NCI-H510A treated with DMSO at 0.1 percent for 48 hours (cell line): ENCODE measurements at places on chromosomes 4 and X.
A peak's percentile ranks its signal among the peaks of the same experiment; 100 is the strongest.

DNA sequence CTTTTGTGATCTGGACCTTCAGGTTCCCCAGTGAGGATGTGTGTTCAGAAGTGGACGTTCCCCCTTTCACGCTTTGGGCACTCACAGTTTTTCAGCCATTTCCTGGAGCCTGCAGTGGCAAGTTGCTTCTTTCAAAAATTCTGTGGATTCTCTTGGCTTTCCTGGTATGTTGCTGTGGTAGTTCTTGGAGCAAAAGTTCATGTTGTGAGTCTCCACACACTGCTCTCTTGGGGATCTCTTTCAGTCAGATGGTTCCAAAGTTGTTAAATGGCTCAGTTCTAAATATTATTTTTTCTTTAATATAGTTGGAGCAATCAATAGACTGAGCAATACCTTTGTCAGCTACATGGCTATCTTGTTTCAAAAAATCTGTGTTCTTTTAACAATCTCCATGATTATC is 28.5 kb upstream of the BANK1 start:
- no peak for DNase-seq

- no peak for DNase-seq
Measured at GRCh38 chr4:119657111-119657611, 28.6 kb upstream of the PDE5A start.

GRCh38 chr4:117249333-117249732 is 164.0 kb upstream of the TRAM1L1 start:
- no peak for DNase-seq

- no peak for DNase-seq
Measured at GRCh38 chr4:52950226-52950625, 88.1 kb downstream of the RASL11B start.

GRCh38 chrX:75229774-75230173 is 44.1 kb upstream of the UPRT start:
- no peak for DNase-seq

GRCh38 chr4:5758741-5759140 is 47.7 kb downstream of the EVC start:
- DNase-seq, result no peak

- peak; percentile 75 for DNase-seq
Measured at GRCh38 chr4:76969495-76969894, 19.9 kb downstream of the SEPTIN11 start.

DNA sequence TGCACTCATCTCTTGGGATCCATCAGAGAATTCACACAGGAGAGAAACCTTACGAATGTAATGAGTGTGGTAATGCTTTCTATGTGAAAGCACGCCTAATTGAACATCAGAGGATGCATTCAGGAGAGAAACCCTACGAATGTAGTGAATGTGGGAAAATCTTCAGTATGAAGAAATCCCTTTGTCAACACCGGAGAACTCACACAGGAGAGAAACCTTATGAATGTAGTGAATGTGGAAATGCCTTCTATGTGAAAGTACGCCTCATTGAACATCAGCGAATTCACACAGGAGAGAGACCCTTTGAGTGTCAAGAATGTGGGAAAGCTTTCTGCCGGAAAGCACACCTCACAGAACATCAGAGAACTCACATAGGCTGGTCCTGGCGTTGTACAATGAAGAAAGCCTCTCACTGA is 42.8 kb downstream of the ZNF157 start:
- DNase-seq, result no peak

DNA sequence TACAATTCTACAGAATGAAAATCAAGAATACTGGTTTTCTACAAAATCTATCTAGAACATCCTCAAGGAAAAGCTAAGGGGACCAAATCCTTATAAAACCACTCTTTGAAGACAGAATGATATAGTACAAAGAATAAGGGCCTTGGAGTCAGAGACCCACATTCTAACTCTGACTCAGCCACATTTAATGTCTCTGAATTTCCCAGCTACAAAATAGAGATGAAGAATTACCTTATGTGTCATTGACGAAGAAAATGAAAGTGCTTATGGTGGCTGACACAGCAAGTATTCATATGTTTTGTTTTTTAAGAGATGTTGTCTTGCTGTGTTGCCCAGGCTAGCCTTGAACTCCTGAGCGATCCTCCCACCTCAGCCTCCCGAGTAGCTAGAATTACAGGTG is 35.9 kb upstream of the CXorf38 start:
- no peak for DNase-seq
